Spinal cord (tissue), 10 donors: ENCODE measurements at places on chromosomes 5 and 9. TPM values are rescaled to one million over a fixed set of nuclear protein-coding genes. Genes with fewer than 3 reads are reported as not detected.
A peak's percentile ranks its signal among the peaks of the same experiment; 100 is the strongest.

DNA sequence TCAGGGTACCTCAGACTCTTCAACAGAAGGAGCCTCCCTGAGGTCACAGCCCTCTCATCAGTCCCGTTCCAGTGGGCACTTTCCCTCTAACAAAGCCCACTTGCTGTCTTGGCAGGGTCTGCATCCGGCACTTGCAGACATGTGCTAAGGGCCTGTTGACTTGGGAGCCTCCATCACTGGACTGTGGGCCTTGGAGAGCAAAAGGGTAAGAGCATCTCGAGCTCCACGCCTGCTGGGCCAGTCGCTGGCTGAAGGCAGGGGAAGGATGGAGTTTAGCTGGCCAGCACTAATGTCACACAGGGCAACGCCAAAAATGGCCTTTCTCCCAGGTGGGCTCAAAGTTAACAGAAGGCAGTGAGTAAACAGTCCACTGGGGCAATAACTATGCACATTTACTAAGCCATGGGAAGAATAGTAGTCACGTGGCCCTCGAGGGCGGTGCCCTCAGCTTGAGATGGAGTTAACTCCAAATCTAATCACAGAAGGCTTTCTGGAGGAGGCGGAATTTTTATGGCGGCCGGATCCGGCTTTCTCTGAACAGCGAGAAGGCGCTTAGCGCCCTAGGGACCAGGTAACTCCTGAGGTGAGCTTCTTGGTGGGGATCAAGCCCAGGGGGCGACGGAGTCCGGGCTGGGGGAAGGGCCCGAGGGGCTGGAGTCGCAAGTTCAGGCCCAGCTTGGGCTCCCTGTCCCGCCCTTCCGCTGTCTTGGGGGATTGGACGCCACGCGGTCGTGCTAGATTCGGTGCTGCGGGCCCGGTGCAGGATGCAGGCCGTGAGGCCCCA, 2.0 kb upstream of the NSD1 start:
- no peak for DNase-seq
- no peaks in the 10 kb centered on the region for H3K27me3 ChIP-seq
- no peak overlapping the region for H3K4me3 ChIP-seq
- no peak overlapping the region for H3K27ac ChIP-seq

DNA sequence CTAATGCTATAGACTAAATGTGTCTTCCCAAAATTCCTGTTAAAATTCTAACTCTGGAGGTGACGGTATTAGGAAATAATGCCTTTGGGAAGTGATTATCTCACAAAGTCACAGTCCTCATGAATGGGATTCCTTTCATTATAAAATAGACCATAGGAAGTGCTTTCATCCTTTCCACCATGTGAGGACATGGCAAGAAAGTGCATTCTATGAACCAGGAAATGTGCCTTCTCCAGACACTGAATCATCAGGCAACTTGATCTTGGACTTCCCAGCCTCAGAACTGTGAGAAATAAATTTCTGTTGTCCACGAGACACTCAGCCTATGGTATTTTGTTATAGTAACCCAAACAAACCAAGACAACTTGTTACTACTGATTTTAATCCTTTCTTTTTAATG, 582.4 kb upstream of the C9orf72 start:
- no peaks in the 10 kb centered on the region for H3K27me3 ChIP-seq
- H3K36me3 ChIP-seq = no peaks in the 10 kb centered on the region
- H3K27ac ChIP-seq = no peak overlapping the region
- H3K4me3 ChIP-seq = no peak overlapping the region
- H3K4me1 ChIP-seq = no peaks in the 10 kb centered on the region

- no peak overlapping the region for H3K4me3 ChIP-seq
- no peak for DNase-seq
- peaks cover 41% of the 10 kb centered on the region for H3K4me1 ChIP-seq
- H3K36me3 ChIP-seq = peaks cover 24% of the 10 kb centered on the region
Observed at GRCh38 chr5:14451871-14452270, 129.7 kb upstream of the OTULINL start.

GRCh38 chr5:125470280-125470902, 724.0 kb upstream of the ZNF608 start:
- no peak for DNase-seq
- H3K4me3 ChIP-seq = no peak overlapping the region

DNA sequence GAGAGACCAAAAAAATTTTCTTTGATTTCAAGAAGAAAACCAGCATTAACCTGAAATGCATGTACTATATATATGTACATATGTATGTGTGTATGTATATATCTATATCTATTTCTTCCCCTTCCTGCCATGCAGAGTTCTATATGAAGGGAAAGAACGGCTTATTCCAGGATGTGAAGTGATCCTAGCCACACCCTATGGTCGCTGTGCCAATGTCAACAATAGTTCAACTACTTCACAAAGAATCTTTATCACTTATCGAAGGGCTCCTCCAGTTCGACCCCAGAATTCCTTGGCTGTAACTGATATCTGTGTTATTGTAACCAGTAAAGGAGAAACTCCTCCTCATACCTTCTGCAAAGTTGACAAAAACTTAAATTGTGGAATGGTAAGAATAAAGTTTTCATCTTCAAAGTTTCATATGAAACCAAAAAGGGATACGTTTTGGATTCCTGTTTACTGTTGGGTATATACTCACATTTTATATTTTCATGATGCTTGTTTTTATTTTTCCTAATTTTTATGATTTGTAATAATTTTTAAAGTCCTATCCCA, 56.2 kb downstream of the DENND4C start:
- H3K27ac ChIP-seq = no peak overlapping the region
- H3K4me1 ChIP-seq = no peaks in the 10 kb centered on the region
- no peak for DNase-seq
- H3K4me3 ChIP-seq = no peak overlapping the region
- H3K27me3 ChIP-seq = no peaks in the 10 kb centered on the region

- no peak overlapping the region for H3K4me3 ChIP-seq
- peaks cover 44% of the 10 kb centered on the region for H3K4me1 ChIP-seq
- H3K27ac ChIP-seq = no peak overlapping the region
- peaks cover 6% of the 10 kb centered on the region for H3K27me3 ChIP-seq
- no peak for DNase-seq
- peaks cover 2% of the 10 kb centered on the region for H3K36me3 ChIP-seq
Observed at GRCh38 chr9:129623331-129623730, 2.4 kb upstream of the C9orf50 start.

DNA sequence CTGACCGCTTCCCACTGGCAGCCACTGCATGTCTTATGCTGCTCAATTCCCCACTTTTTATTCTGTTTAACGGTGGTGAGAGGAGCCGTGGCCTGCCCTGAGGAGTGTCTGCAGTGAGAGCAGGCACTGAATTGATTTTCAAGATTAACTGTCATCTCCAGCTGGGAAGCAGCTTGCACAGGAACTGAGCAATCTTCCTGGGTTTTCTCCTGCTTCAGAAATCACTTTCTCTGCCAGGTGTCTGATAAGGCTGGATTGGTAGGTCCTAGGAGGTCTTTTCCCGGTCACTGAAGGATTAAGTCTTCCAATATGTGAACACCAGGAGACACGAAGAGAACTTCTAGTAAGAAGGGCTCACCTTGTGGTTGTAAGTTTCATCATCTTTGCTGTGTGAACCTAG, 181.1 kb upstream of the RAD23B start:
- H3K4me3 ChIP-seq = no peak overlapping the region
- no peak overlapping the region for H3K27ac ChIP-seq
- no peaks in the 10 kb centered on the region for H3K36me3 ChIP-seq
- no peaks in the 10 kb centered on the region for H3K27me3 ChIP-seq
- DNase-seq = no peak

ZMYND19 gene
- 10.2 TPM for total RNA-seq

CCDC183 gene
- 3.0 TPM for total RNA-seq

DNA sequence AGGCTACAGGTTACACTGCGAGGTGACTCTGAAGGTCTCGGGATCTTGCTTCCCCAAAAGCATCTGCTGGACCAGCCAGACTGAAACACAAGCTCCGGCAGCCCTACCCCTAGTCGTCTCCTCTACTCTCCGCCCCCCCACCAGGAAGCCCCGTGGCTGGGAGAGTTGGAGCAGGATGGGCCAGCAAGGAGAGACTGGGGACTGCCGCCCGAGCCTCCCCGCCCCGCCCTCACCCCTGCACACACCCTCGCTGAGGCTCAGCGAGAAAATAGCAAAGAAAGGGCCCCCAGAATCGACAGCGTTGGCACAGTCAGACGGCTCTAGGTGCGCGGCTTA, 1.3 kb downstream of the TRIM7 start:
- peaks cover 38% of the 10 kb centered on the region for H3K4me1 ChIP-seq
- peaks cover 44% of the 10 kb centered on the region for H3K27me3 ChIP-seq
- no peak for DNase-seq
- peak overlapping the region; percentile 22 for H3K4me3 ChIP-seq
- no peak overlapping the region for H3K27ac ChIP-seq
- H3K36me3 ChIP-seq = no peaks in the 10 kb centered on the region

DNA sequence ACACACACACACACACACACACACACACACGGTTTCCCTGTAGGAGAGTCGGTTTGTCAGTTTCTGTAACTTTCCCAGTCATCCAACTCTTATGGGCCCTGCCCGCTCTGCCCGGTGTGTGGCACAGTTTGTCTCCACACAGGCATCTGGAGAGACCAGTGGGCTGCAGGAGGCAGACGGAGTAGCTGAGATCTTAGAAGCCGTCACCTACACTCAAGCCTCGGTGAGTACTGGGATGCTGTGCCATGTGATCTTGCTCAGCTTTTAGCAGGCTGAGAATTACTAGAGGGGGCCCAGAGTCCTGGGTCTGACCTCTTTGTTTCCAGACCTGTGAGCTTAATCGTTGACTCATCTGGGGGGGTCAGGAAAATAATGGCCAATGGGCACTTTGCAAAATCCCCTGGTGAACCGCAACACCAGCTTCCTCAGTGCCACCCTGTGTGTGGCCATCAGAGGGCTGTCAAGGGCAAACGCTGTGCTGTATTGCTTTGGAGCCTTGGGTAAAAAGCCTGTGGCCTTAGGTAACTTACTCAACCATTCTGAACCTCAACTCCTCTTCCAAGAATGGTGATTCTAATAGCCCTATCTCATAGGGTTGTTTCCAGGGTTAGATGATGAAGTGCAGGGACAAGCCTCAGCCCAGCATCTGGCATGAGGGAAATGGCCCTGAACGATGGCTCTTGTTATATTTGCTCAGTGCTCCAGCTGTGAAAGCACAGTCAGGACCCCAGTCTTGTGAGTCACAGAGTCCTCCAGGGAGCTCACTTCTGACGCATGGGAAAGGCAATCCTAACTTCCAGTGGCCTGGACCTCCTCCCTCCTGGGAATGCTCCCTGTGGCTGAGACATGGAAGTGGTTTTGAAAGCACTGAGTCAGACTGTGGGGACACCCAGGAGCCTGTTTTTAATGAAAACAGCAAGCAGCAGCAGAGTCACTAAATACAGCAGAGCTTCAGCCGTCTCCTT, 45.6 kb downstream of the COL15A1 start:
- H3K4me1 ChIP-seq = no peaks in the 10 kb centered on the region
- no peak overlapping the region for H3K4me3 ChIP-seq
- H3K27ac ChIP-seq = no peak overlapping the region
- H3K36me3 ChIP-seq = peaks cover 4% of the 10 kb centered on the region
- no peaks in the 10 kb centered on the region for H3K27me3 ChIP-seq
- no peak for DNase-seq

DNA sequence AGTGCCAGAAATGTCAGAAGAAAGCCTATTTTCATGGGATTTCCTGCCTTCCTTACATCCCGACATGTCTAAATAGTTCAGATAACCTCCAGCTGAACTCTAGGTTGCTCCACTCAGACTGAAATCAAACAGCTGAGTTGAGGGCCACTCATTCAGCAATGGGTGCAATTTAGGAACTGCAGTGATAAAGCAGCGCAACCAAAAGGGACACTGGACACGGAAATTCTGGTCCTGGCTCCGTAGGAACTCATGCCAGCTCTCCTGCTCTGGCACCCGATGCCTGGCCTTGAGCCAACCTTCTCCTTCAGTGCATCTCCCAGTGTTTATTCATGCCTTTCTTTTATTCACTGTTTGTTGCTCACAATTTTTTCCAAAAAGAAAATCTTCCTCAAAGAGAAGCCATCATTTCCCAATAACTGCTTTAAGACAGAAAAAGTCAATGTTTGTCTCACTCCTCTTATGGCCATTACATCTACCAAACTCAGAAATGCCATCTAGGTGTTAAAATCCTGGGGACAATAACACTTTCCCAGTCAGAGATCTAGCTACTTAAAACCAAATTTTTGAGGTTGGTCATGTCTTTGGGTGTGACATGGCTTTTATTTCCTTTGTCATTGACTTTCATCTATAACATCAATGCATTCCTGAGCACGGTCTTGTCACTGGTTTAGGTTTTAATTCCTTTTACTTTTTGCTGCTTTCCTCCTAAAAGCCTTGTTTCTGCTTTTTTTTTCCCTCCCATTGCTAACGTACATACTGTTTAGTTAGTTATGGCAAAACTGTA, 126.9 kb downstream of the PDE4D start:
- peak overlapping the region; percentile 65 for H3K4me3 ChIP-seq
- H3K27me3 ChIP-seq = no peaks in the 10 kb centered on the region
- no peaks in the 10 kb centered on the region for H3K36me3 ChIP-seq
- H3K4me1 ChIP-seq = peaks cover 6% of the 10 kb centered on the region
- H3K27ac ChIP-seq = peak overlapping the region; percentile 36

- H3K27ac ChIP-seq = no peak overlapping the region
Observed at GRCh38 chr5:78920604-78921003, 64.5 kb downstream of the ARSB start.

GRCh38 chr5:96924016-96924443, 11.8 kb upstream of the LNPEP start:
- no peaks in the 10 kb centered on the region for H3K36me3 ChIP-seq
- H3K4me1 ChIP-seq = no peaks in the 10 kb centered on the region
- H3K27ac ChIP-seq = no peak overlapping the region
- no peak for DNase-seq
- no peaks in the 10 kb centered on the region for H3K27me3 ChIP-seq

GRCh38 chr5:92644266-92644886, 936.6 kb downstream of the NR2F1-AS1 start:
- H3K4me3 ChIP-seq = no peak overlapping the region
- no peaks in the 10 kb centered on the region for H3K4me1 ChIP-seq
- H3K27me3 ChIP-seq = no peaks in the 10 kb centered on the region
- DNase-seq = no peak
- H3K36me3 ChIP-seq = no peaks in the 10 kb centered on the region

CTNND2 gene
- total RNA-seq = 63.1 TPM

IL7R gene
- 0.50 TPM for total RNA-seq

- no peak for DNase-seq
- H3K4me3 ChIP-seq = no peak overlapping the region
- H3K36me3 ChIP-seq = peaks cover 44% of the 10 kb centered on the region
- no peak overlapping the region for H3K27ac ChIP-seq
- H3K4me1 ChIP-seq = no peaks in the 10 kb centered on the region
Observed at GRCh38 chr5:138936-139335, 47.0 kb downstream of the PLEKHG4B start.

CD74 gene
- 96.3 TPM for total RNA-seq

DNA sequence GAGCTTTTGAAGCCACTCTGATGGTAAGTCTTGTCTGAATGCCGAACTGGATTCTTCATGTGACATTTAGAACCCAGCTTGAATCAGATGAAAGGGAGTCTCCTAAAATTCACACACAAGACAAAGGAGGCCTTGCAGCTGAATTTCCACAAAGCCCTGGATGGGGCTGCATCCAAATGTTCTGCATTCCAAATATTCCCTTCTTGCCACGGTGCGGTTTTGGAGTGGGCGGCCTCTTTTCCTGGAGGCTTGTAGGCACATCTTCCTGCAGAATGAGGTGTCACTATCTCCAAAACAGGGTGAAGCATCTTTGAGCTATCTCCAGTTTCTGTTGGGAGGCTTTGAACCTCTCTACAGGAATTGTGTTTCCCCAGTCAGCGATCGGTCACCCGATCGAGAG, 342.7 kb downstream of the ARHGEF28 start:
- no peak overlapping the region for H3K27ac ChIP-seq
- H3K4me1 ChIP-seq = peaks cover 7% of the 10 kb centered on the region
- H3K36me3 ChIP-seq = no peaks in the 10 kb centered on the region

MCTP1 gene
- 54.6 TPM for total RNA-seq
